Aorta (tissue), 5 donors: ENCODE measurements at places on chromosomes 5 and 9.

DNA sequence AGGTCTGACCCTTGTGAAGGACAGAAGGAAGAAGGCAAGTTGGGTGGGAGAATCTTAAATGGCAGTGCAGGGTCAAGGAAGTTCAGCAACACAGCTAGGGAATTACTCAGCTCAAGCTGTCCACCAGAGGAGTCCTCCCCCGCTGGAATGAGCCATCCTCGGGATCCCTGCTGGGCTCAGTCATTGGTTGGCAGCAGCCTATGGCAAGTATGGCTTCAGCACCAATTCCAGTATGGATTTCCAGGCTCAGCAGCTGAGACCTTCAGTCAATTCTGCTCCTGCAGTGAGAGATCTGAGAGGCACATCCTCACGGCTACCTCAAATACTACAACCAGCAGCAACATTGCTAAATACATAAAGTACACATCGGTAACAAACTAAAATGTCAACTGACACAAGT lies 280.6 kb upstream of the PIK3R1 start:
- no peak for DNase-seq

DNA sequence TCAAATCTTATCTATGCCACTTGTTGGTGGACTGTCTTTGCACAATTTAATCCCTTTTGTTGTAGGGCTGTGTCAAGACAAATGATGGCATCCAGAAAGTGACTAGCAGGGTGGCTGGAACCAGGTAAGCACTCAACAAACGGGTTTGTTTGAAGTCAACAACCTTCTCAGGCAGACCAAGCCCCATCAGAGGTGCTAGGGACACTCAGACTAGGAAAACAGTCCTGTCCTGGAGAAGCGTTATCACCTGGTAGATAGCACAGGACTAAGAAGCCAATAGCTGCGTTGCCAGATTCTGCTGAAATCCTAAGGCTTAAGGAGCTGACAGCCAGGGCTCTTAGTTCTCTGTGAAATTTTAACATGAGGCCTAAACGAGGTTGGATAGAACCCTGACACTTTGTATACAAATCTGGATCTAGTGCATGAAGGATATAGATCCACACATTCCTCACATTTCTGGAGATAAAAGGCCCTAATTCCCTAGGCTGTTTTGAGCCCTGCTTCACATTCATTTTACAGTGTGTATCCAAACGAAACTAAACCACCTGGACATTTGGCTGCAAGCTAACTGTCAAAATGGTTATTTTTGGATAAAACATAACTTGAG lies 179.8 kb downstream of the DCP2 start:
- no peak for DNase-seq

- DNase-seq: no peak
Measured at GRCh38 chr5:83644301-83644700, 76.4 kb downstream of the HAPLN1 start.

DNA sequence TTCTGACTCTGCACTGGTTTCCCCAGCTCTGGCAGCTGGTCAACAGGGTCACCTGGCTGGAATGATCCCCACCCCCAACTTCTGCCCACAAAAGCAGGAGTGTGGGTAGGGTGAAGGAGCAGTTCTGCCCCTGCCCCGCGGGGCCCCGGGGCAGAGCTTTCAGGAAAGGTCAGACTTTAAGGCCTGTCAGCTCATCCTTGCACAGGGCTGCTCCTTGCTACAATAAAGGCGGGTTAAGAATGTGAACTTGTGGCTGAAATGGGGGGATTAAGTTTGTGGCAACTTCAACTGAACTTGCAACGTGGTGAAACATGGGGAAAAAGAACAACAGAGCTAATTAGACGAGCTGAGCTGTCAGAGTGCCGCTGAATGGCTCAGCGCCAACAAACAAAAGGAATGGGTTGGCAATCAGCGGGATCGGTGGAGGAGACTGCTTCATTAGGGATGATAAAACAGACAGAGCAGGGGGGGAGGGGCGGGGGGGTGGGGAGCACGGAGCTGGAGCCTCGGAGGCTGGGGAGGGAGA lies 50.8 kb downstream of the CRB2 start:
- no peak for DNase-seq

DNA sequence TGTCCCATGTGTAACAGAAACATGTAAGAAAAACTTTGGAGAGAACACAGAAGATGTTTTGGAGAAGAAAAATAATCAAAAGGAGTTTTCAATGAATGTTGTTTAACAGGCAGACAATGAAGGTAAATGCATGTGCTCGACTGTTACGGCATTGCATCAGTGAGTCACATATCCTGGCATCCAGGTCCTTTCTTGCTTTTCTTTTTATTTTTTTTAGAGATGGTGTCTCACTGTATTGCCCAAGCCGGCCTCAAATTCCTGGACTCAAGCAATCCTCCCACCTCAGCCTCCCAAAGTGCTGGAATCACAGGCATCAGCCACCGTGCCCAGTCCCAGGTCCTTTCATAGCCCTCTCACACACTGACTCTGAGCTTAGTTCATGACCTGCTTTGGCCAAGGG lies 181.8 kb downstream of the DTWD2 start:
- DNase-seq: no peak

GRCh38 chr9:88373045-88373444 lies 15.2 kb upstream of the SPIN1 start:
- no peak for DNase-seq

DNA sequence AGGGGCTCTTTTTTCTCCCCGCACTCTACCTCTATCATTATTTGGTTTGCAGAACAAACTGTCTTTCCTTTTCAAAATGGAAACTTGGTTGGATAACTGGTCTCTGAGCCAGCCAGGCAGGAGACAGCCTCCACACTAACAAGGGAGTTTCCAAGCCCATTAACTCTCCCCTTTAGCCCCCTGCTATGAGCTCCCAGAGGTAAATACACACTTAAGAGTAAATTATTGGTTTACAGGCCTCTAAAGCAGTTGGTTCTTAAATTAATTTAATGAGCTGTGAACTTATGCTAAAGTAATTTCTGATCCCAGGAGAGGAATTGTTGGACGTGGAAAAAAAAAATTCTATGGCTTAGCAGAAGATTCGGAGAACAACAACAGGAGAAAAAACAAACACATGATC lies 30.3 kb downstream of the EPB41L4A start:
- no peak for DNase-seq
